ENCODE measurements at places on chromosomes 12 and 14.

DNA sequence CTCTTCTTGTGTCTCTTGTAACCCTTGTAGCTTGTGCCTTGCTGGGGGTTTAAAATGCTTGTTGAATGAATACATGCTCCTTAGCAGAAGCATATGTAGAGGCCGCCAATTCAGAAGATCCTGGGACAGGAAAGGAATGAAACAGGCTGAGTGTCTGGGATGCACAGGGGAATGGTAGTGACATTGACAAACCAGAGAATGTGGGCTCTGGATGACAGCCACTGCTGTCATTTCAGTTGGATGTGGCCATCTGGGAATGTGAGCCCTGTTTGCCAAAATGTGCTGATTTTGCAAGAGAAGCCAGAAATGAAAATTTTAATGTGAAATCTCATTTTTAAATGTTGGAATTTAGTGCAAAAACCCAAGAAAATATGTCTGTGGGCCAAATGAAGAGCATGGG is 136.8 kb downstream of the DACT1 start:
- DNase-seq: no peak

DNA sequence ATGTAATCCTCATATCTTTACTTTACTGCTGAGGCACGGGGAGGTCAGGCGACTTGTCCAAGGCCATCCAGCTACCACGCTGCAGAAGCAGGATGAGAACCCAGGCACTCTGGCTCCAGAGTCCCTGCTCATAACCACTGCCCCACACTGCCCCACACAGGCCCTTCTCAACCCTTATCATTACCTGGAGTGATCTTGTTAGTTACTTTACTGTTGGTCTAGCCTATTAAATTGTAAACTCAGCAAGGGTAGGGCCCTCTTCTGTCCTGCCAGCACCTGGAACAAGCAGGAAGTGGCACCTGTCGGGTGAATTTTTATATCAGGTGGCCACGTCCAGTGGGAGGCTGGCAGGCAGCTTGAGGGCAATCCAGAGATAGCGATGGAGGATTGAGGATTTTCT is 12.2 kb downstream of the FAIM2 start:
- no peak for DNase-seq

DNA sequence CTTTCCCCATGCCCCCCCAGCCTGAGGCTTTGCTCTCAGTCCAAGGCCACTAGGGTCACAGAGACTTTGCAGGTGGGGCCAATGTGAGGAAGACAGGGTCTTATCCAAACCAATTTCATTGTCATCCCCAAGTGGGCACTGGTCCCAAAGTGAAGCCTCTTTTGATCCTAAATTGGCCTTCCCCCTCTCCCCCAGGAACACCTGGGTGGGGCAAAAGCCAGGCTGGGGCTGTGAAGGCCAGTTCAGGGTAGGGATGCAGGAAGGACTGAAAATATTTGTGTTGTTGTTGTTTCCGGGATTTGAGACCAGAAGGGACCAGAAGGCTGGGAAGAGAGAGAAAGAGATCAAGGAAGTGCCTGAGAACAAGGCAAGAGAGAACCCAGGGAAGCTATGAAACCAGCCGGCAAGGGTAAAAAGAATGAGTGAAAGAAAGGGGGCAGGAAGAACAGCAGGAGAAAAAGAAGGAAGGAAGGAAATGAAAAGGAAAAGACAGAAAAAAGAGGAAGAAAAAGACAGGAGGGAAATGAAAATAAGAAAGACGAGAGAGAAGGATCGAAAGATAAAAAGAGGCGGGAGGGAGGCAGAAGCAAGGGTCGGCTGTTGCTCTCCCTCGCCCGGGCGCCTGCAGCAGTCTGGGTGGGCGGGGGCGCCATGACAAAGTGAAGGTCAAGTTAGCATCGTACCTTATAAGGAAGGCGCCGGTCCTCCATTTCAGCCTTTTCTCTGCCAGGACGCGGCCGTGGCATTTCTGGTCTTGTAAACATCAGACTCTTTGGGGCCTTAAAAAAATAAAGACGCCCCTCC is 7.4 kb upstream of the HOXC11 start:
- DNase-seq: no peak

DNA sequence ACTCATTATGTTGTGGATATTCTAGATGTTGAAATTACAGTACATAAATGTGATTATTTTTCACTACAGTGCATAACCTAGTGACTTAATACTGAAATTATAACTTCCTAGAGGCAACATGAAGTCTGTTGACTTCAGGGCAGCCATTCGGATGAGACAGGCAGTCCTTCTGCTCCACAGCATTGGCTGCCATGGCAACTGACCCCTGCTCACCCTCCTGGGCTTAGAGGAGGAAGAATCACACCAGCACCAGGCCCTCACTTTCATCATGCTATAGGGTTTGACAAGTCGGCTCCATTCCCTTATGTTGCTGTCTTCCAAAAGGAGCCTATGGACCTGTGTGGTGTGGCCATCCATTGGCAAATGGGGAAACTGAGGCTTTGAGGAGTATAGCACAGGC is 233.5 kb upstream of the TMEM132C start:
- DNase-seq: no peak

DNA sequence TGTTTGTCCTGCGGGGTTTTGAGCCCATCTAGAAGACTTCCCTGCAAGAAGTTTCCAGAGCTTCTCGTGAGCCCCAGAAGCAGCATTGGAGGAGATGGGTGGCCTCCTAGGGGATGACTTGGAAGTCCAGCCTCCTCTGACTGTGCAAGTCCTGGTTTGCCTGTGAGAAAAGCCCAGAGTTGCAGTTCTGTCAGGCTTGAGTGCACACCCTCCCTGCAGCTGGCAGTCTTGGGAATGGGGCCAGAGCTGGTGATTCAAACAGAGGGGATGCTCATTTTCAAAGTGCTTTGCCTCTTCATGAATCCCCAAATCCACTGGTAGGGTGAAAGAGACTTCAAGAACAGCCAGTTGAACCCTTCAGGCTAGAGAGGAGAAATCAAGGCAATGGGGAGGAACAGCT is 3.9 kb upstream of the PPP1R1A start:
- DNase-seq: no peak

DNA sequence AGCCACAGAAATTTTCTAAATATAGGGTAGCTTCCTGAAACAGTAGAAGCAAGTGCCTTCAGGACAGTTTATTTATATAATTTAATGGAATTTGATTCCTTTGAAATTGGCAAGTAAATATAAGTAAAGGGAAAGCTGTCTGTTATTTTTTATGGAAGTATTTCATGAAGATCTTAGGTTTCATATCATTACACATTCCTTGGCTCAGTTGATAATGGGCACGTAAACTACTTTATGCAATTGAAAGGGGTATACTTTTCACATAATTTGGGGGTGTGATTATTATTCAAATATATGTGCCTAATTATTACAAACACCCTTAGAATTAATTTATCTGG is 71.1 kb upstream of the RAP1B start:
- no peak for DNase-seq

DNA sequence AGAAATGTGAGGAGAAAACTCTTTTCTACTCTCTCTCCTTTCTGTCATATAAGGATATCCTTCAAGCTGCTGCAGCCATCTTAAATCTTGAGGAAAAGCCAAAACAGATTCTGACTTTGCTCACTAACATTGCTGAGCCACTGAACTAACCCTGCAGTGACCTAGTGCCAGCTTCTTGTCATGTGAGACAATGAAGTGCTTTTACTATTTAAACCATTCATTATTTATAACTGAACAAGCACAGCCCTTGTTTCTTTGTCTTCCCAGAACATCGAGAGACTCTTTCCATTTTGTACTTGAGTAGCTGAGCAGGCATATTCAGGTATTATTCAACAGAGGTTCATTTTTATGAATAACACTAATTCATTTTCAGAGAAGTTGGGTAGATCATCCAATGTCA is 455.0 kb upstream of the TMPO start:
- DNase-seq: no peak

DNA sequence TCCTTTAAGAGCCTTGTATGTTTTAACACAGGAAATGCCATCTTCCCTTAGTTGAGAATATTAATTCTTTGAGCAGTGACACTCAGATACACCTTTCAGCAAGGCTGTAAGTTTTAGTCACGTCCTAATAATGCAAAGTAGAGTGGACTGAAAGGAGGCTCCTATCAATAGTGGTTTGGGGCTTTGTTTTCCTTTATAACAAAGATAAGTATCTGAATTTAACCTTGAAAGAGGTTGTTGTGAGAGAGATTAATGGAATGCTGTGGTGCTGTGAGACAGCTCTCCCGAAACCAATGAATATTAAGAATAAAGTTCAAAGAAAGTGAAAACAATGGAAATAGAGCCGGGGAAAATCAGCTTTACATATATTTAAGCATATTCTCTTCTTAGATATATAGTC is 259.6 kb downstream of the ERC1 start:
- DNase-seq: no peak

DNA sequence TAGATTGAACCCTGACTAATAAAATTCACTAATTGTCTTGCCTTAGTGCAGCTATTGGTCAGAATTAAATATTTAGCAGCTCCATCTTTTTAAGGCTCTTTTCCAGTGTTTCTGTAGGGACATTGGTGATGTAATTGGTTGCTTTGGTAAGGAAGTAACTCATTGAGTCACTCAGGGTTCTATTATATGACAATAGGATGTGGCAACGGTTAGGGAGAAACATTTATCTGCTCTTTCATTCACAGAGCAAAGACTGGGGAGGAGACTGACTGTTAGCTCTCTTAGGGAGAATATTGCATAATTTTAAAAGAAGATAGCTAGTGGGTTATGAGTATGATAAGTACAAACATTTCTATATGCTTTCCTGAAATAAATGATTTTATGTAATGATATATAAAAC is 616.5 kb downstream of the TRHDE start:
- DNase-seq: no peak

GRCh38 chr12:31586728-31587127 is 4.2 kb downstream of the DENND5B start:
- DNase-seq: no peak

GRCh38 chr14:63652406-63652805 is 10.7 kb upstream of the WDR89 start:
- DNase-seq: no peak

- DNase-seq: no peak
These were observed 17.8 kb upstream of the MCRS1 start for GRCh38 chr12:49585477-49586459.

- peak; percentile 33 for DNase-seq
These were observed 3.3 kb upstream of the CIPC start for GRCh38 chr14:77094672-77095284.

- DNase-seq: no peak
These were observed 367.5 kb downstream of the DAD1 start for GRCh38 chr14:22221508-22221907.

- DNase-seq: no peak
These were observed 8.0 kb upstream of the TAS2R31 start for GRCh38 chr12:11039171-11039570.

- DNase-seq: no peak
These were observed 25.7 kb upstream of the CDK17 start for GRCh38 chr12:96425951-96426350.

All from brain pericyte (primary cell).